ENCODE measurements at places on chromosomes 7 and 10. TPM values are rescaled to one million over a fixed set of nuclear protein-coding genes. Genes with fewer than 3 reads are reported as not detected.

The MMD2 gene
- not detected for total RNA-seq

- DNase-seq, result no peak
Measured at GRCh38 chr10:1289591-1289990, 233.4 kb downstream of the WDR37 start.

DNA sequence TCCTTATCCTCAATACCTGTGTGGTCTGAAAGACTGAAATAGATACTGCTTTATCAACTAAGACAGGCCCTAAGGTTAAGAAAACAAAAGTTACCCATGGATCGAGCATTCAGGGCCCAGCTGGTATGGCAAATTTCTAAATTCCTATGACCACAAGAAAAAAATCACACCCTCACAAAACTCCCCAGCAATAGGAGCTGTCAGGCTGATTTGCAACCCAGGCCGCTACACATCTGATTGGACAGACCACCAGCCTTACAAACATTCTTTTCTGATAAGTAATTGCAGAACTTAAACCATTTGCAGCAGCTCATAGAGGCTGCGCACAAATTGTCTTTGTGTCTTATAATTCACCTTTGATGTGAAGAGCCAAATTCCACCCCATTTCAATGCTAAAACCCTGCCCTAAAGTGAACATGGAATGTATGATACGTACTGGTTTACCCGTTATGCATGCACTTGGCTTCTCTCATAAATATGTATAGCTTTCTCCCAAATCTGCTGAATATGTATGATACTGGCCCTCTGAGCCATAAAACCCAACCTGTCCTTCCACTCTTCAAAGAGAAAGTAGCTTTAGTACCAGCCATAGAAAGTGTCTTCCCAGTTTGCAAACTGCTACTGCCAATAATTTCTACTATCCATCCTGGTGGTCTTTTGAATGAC lies 842.5 kb downstream of the GRID1 start:
- DNase-seq, result no peak

GRCh38 chr10:112177247-112177646 lies 6.3 kb downstream of the GPAM start:
- DNase-seq, result no peak

- DNase-seq, result no peak
Measured at GRCh38 chr10:106959521-106959920, 205.0 kb downstream of the SORCS1 start.

DNA sequence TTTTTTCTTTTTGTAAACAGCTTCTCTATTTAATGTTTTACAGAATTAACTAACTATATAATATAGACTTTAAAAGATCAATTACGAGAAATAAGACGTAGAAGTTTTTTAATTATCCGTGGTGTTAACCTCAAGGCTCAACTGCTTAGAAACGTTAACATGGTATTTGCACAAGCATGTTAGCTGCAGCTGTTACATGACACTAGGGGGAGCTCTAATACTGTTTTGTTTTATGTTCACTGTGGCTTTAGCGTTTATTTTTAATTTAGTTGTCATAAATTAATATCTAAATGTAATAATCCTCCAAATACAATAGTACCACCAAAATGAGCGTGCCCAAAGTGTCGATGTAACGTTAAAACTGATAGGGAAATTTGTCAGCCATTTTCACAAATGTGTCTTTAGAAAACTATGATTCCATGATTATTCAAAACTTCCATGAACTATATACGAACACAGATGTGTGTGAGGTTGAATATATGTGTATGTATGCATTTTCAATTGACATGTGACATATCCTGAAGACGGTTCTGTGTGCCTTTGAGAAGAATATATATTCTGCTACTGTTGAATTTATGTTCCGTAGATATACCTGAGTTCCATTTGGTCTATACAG lies 828.8 kb upstream of the MBL2 start:
- peak; percentile 44 for DNase-seq

- DNase-seq, result no peak
Measured at GRCh38 chr10:96387601-96388000, 28.8 kb upstream of the OPALIN start.

GRCh38 chr7:117446220-117446815 lies 19.0 kb upstream of the ASZ1 start:
- no peak for DNase-seq

- no peak for DNase-seq
Measured at GRCh38 chr7:97011104-97011503, 5.8 kb downstream of the DLX6 start.

GRCh38 chr10:84156768-84157167 lies 16.8 kb upstream of the GPR15LG start:
- DNase-seq, result peak; percentile 2

DNA sequence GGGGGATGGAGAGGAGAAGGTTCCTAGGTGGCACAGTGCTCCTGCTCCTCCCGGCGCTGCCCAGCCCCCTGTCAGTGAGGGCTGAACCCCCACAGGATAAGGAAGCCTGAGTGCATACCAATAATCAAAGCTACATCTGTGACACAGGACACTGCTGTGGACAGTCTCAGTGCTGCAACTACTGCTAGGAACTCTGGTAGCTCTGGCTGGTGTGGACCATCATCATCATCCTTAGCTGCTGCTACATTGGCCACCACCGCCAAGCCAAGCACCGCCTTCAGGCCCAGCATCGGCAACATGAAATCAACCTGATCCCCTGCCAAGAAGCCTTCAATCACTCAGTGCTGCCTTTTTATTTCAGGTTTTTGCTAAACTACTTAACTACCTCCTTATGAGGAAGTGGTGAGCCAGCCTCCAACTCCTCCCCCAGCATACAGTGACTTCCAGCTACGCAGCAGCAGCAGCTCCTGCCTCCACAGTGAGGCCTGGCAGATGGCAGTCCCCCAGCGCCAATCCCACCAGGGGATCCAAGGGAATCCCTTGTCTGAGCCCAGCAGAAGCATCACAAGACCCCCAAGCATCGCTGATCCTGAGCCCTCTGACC lies 32.1 kb upstream of the SLC26A4 start:
- DNase-seq, result no peak

GRCh38 chr10:71001470-71001869 lies 113.1 kb upstream of the PCBD1 start:
- DNase-seq, result peak; percentile 26
